ENCODE measurements at places on chromosomes 4 and X.
A peak's percentile ranks its signal among the peaks of the same experiment; 100 is the strongest.

- DNase-seq: peak; percentile 63
Observed at GRCh38 chr4:114694770-114695169, 96.2 kb downstream of the UGT8 start.

- no peak for DNase-seq
Observed at GRCh38 chr4:121888134-121888533, 17.9 kb upstream of the BBS7 start.

DNA sequence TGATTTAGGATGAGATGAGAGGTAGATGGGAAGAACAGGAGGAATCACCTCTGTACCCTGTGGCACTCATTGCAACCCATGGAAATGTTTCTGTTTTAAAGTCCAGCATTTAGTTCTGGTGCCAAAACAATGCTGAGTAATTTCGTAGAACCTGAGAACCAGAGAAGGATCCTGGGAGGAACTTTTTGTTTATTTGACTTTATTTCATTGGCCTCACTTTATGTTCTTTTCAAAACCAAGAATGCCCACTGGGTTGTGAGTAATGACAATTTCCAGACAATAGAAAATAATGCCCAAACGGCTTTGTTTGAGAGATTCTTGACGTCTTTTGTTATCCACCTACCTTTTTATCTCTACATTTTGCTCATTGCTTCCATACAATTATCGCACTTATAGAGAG is 111.3 kb downstream of the SHROOM3 start:
- DNase-seq: no peak

- peak; percentile 80 for DNase-seq
Observed at GRCh38 chr4:70943114-70943513, 40.9 kb downstream of the MOB1B start.

- DNase-seq: no peak
Observed at GRCh38 chrX:39145859-39146258, 344.6 kb downstream of the MID1IP1 start.

DNA sequence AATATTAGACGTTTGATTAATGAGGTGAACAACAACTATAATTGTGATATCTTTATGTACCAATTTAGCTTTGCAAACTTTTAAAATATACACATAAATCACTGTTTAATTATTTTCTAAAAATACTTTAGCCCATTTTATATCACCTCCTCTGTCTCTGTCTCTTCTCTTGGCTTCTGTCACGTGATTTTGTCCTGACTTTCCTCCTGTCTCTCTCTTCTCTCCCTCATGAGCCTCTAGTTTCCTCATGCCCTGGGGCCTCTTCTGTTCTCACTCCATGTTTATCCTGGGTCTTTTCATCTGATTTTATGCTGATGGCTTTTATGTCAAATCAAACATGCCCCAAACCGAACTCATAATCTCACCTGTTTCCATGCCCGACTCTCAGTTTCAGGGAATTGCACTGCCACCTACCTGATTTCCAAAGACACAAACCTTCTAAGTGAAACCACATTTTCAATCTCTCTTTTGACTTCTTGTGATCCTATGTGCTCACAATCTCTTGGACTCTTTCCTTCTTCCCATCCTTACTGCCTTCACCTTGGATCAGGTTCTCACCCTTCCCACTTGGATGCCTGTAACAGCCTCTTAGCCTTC is 303.0 kb upstream of the GALNT7 start:
- no peak for DNase-seq
